Activated naive CD4-positive, alpha-beta T cell treated with anti-CD3 and anti-CD28 coated beads, Interleukin-2, amount 10 ng/mL, durations not matched to agents 7 days and 5 days (primary cell): ENCODE measurements at places on chromosomes 5 and 9.

- H3K27ac ChIP-seq: no peak overlapping the region
- peak; percentile 66 for DNase-seq
- no peaks in the 10 kb centered on the region for H3K36me3 ChIP-seq
Measured at GRCh38 chr5:42057254-42057690, 132.2 kb downstream of the FBXO4 start.

- H3K4me1 ChIP-seq: no peaks in the 10 kb centered on the region
- no peak for DNase-seq
- no peak overlapping the region for H3K4me3 ChIP-seq
- H3K36me3 ChIP-seq: no peaks in the 10 kb centered on the region
Measured at GRCh38 chr5:96094904-96095303, 133.3 kb upstream of the ELL2 start.

DNA sequence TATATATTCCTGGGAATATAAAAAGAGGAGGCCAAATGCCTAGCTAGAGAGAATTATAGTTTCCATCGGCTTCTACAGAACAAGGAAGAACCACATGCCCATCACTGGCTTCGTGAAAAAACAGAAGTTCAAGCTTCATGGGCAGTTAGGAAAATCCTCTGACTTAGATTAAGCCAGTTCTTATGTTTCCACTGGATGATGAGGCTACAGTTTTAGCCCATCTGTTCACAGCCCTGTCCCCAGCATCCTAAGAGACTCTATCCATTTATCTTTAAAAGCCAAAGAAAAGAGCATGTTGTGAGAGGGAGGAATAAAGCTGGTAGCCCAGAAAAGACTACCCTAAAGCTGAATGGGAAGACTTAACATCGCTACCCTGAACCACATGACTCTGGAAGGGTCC, 285.5 kb upstream of the WWC1 start:
- H3K27ac ChIP-seq: no peak overlapping the region
- H3K36me3 ChIP-seq: no peaks in the 10 kb centered on the region
- no peak overlapping the region for H3K4me3 ChIP-seq
- no peaks in the 10 kb centered on the region for H3K4me1 ChIP-seq
- no peaks in the 10 kb centered on the region for H3K27me3 ChIP-seq

DNA sequence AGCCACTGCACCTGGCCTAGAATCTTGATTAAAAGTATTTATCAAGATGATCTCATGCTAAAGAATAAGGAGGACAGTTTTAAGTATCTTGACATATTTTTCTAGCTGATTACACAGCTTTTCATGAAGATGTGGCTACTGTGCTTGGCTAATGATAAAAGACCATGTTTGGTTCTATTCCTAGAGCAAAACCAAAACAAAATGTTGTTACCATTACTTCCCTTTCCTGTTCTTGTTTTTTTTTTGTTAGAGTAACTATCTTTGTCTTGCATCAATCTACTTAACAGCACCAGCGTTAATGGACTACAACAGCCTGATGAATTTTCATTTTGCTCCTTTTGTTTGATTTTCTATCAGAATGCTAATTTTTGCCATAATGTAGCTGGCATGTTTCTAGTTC, 86.2 kb upstream of the DHFR start:
- H3K4me3 ChIP-seq: no peak overlapping the region
- H3K4me1 ChIP-seq: peaks cover 12% of the 10 kb centered on the region
- H3K27me3 ChIP-seq: no peaks in the 10 kb centered on the region

DNA sequence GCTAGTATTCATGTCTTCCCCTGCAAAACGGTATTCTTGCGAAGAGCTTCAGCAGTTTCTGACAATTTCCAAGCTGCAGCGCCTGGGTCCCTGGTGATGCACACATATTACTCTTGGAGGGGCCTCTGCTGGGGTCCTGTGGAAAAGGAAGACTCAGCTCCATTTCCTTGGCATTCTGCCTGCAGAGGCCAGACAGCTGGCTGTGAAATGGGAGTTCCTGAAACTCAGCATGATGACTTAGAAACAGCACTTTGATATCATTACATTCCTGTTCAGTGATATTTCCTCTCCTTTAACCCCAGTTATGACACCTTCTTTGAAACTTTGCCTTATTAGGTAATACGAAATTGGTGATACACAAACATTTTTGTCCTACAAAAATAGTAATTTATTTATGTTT, 98.5 kb downstream of the APBA1 start:
- no peaks in the 10 kb centered on the region for H3K36me3 ChIP-seq
- H3K27ac ChIP-seq: no peak overlapping the region
- peaks cover 6% of the 10 kb centered on the region for H3K27me3 ChIP-seq
- H3K4me1 ChIP-seq: no peaks in the 10 kb centered on the region
- no peak overlapping the region for H3K4me3 ChIP-seq

GRCh38 chr9:29144476-29144875, 1571.2 kb upstream of the C9orf72 start:
- H3K4me1 ChIP-seq: no peaks in the 10 kb centered on the region
- no peak for DNase-seq
- H3K27me3 ChIP-seq: no peaks in the 10 kb centered on the region
- H3K36me3 ChIP-seq: no peaks in the 10 kb centered on the region
- H3K27ac ChIP-seq: no peak overlapping the region

- no peak for DNase-seq
- H3K36me3 ChIP-seq: no peaks in the 10 kb centered on the region
- H3K4me1 ChIP-seq: no peaks in the 10 kb centered on the region
- no peak overlapping the region for H3K4me3 ChIP-seq
- H3K27ac ChIP-seq: no peak overlapping the region
Measured at GRCh38 chr5:15798006-15798405, 298.0 kb downstream of the FBXL7 start.

DNA sequence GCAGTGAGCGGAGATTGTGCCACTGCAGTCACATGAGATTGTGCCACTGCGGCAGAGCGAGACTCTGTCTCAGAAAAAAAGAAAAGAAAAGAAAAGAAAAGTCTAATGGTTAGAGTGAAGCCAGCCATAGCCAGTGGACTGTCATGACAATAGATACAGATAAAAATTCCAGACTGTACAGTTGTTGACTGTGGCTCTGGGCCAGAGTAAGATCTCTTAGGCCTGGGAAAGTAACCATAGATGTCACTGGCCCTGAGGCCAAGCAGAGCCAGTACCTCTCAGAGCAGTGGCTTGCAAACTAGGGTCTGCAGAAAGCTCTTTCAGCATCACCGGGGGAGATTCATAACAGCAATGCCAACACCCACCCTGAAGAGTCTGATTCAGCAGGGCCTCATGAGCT, 44.1 kb upstream of the SUB1 start:
- no peak overlapping the region for H3K4me3 ChIP-seq
- H3K4me1 ChIP-seq: peaks cover 49% of the 10 kb centered on the region
- no peak for DNase-seq
- peaks cover 3% of the 10 kb centered on the region for H3K36me3 ChIP-seq

DNA sequence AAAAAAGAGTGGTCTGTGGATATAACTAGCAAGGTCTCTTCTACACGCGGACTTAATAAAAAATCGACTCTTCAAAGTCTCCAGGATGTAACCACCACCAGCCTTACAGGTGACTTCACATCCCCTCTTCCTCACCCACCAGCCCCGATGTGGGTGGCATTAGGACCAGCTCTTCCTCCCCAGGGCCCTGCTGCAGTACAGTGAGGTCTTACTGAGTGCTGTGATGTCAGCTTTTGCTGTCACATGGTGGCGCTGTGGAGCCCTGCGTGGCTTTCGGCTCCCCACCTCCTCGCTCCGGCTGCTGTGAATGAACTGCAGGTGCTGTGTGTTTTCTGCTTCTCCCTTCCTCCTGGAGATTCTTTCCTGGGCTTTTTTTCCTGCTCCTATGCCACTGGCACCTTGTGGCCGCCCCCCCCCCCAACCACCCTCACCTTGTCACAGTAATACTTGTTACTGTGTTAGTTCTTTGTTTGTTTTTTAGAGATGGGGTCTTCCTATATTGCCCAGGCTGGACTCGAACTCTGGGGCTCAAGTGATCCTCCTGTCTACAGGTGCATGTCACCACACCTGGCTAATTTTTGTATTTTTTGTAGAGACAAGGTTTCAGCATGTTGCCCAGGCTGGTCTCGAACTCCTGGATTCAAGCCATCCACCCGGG, 15.8 kb upstream of the RAPGEF1 start:
- peak; percentile 92 for DNase-seq
- peaks cover 52% of the 10 kb centered on the region for H3K27me3 ChIP-seq
- peaks cover 4% of the 10 kb centered on the region for H3K4me1 ChIP-seq
- H3K27ac ChIP-seq: no peak overlapping the region

GRCh38 chr5:124524552-124525232, 221.7 kb downstream of the ZNF608 start:
- H3K4me1 ChIP-seq: no peaks in the 10 kb centered on the region
- H3K4me3 ChIP-seq: no peak overlapping the region
- H3K36me3 ChIP-seq: no peaks in the 10 kb centered on the region
- no peak overlapping the region for H3K27ac ChIP-seq

- H3K27me3 ChIP-seq: no peaks in the 10 kb centered on the region
- H3K4me3 ChIP-seq: no peak overlapping the region
- no peak for DNase-seq
- H3K4me1 ChIP-seq: no peaks in the 10 kb centered on the region
- no peak overlapping the region for H3K27ac ChIP-seq
Measured at GRCh38 chr9:22514871-22515270, 68.2 kb downstream of the DMRTA1 start.

- H3K4me3 ChIP-seq: no peak overlapping the region
- no peak overlapping the region for H3K27ac ChIP-seq
Measured at GRCh38 chr5:108686676-108687075, 61.0 kb upstream of the FER start.

DNA sequence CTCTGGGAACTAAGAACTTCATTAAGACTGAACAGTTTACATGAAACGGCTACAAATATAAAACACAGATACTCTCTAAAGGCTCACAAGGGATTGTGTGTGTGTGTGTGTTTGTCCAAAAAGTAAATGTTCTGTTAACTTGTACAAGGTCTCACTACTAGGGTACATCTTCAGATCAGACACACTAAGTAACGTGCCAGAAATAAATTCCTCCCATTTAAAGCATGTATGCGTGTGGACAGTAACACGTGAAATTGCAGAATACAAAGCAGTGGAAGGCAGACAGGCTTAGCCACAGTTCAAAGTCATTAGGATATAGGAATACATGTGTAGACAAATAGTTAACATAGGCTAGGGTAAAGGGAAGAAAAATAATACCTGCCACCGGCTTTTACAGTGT, 1.8 kb downstream of the BNC2 start:
- no peak overlapping the region for H3K4me3 ChIP-seq
- H3K27me3 ChIP-seq: peaks cover 47% of the 10 kb centered on the region
- peaks cover 5% of the 10 kb centered on the region for H3K4me1 ChIP-seq
- H3K36me3 ChIP-seq: no peaks in the 10 kb centered on the region
- DNase-seq: no peak
